NCI-H1436 (cell line): ENCODE measurements at places on chromosomes 7 and 10.

DNA sequence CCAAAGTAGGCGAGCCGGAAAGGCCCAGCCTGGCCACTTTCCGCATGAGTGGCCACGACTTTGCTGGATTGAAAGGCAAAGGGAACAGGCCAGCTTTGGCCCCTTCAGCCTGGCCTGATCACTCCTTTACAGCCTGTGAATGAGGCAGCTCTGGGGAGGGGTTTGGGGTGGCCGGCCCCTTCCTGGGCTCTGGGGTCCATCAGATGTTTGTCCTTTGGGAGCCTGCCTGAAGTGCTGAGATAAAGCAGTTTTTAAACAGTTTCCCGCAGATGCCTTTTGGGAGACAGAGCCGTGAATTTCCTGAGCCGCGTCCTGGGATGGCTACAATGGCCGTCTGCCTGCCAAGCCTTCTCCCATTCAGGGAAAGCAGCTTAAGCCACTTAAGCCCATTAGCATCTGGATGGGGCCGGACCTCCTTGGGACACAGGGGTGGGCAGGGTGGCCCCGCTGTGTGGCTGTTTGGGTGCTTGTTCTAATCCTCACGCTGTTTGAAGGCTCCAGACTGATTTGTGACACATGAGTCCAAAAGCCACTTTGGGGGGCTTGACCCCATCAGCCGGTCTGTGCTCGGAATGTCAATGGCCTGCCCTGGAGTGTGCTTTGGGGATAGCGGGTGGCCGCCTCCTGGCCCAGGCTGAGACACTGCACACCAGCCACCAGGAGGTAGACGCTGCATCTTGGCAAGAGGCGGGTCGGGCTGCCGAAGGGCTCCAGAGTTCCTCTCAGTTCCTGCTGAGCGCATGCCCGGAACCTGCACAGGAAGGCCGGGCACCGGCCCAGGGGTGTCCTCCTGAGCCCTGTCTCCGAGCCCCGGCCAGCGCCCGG is 38.9 kb downstream of the NKX6-2 start:
- no peak for DNase-seq

DNA sequence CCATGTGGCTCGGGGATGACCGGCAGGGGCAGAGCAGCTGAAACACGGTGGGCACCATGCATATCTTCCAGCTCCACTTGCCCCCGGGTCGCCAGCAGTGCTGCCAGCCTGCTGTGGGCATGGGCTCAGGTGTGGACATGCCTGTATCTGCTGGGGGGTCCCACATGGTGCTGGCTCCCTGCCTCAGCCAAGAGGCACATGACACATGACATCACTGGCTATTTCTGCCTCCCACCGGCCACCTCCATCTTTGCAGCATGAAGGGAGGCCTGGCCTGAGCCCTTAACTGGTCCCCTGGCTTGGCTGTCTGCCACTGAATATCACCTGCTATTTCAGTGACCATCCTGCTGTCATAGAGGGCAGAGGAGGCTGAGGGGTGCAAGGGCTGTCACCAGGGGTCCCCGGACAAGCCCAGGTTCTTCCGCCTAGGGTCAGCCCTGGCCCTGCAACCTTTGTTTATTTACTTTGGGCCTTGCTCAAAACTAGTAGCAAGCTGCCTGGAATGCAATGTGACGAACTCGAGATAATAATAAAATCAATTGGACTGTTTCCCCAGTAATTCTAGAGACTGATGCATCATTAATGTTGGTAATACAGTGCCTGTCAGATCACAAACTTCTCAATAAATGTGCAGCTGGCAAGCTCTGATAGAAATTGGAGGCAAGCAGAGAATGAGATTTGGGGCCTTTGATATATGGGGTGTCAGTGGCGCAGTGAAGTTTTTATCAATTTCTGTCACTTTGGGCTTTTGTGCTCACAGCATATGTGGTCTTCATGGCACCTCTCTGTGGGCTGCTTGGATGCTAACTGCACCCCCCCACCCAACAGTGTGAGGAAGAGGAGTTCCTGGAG is 28.5 kb downstream of the ZMIZ1 start:
- no peak for DNase-seq

GRCh38 chr10:96255549-96256333 is 15.6 kb downstream of the BLNK start:
- DNase-seq, result no peak

GRCh38 chr7:134040988-134041387 is 86.2 kb upstream of the LRGUK start:
- DNase-seq, result no peak

DNA sequence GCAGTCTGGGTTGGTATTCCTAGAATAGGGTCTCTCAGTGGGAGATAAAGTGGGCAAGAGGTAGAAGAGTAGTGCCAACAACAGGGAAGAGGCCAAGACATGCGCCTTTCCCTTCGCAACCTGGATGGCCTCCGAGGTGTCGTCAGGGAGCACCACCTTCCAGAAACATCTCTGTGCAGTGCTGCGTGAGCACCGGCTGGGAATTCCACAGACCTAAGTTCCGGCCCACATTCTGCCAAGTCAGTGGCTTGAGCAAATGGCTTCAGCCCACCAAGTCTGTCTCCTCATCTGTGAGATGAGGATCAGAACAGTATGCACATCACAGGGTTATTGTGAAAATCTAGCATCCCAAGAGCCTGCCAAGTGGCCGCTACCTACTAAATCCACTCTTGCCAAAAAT is 40.6 kb downstream of the CCDC3 start:
- no peak for DNase-seq

- DNase-seq, result no peak
Observed at GRCh38 chr10:6036861-6037321, 25.3 kb downstream of the IL2RA start.

DNA sequence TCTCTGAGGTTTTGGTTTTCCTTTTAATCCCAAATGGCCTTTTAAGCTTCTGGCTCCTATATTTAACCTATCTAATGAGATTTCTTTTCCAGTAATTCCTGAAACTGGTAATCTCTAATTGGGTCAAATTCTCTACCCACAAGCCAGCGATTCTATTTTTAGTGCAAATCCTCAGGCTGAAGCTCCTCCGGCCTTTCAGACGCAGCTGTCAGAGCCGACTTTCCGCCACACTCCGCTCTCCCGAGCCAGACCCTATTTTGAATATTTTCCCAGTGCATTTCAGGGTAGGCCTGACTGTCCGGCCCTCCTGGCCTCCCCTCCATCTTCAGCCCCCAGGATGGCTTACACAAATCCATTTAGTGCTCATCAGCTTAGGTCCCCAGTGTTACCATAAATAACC is 9.7 kb upstream of the ADCY1 start:
- DNase-seq, result no peak

GRCh38 chr10:50982989-50983388 is 91.3 kb upstream of the PRKG1 start:
- DNase-seq, result no peak

DNA sequence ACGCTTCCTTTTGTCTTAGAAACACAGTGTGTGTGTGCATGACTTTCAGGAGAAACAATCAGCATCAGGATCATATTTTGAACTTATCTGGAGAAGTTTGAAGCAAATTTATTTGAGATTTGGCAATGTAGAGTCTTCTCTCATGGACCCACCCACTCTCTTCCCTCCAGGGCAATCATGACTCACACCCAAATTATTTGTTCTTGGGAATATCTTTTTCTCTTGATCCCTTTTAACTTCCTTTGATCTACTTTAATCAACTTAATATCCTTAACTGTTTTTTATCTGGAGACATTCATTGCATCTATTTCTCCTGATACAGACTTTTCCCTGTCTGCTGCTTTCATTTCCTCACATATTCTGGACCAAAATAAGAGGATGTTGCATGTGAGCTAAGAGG is 1174.3 kb downstream of the GATA3 start:
- DNase-seq, result no peak

- DNase-seq, result no peak
Observed at GRCh38 chr7:51224811-51225595, 91.6 kb downstream of the COBL start.

- DNase-seq, result no peak
Observed at GRCh38 chr10:17457083-17457482, 2.7 kb upstream of the ST8SIA6 start.

GRCh38 chr7:141102436-141102835 is 28.6 kb downstream of the TMEM178B start:
- DNase-seq, result no peak

DNA sequence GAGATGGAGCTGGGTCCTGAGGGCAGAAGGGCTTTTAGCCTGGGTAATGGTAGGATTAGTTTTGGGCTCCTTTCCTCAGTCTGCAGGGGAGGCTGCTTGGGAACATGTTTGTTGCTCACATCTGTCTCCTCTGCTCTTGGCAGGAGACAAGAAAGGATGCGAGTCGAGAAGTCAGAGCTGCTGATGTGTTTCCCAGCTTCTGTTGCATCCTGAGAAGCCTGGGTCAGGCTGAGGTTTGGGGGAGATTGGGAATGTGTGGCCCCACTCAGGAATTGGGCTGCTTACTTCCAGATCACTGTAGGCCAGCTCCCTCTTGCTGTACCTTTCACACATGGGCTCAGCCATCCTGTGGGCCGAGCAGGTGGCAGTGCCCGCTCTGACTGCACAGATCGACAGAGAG is 79.2 kb downstream of the CCNY start:
- DNase-seq, result no peak

DNA sequence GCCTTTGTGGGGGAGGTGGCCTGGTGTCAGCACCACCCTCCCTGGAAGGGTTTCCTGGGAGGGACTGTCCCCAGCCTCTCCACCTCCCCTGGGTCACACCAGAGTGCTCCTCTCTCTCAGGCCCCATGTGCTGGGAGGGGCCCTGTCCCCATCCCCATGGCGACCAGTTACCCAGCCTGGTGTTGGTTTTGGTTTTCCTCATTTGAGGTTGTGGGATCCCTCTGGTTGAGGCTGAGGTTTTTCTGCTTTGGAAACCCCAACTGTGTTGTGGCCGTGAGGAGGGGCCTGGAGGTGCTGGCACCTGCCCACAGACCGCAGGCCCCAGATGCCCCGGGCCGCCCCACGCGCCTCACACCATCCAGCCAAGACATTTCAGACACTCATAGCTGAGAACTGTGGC is 106.3 kb downstream of the GRK5 start:
- no peak for DNase-seq

- no peak for DNase-seq
Observed at GRCh38 chr7:82616059-82616728, 172.6 kb upstream of the CACNA2D1 start.

GRCh38 chr7:7054252-7054830 is 128.0 kb upstream of the C1GALT1 start:
- DNase-seq, result no peak

DNA sequence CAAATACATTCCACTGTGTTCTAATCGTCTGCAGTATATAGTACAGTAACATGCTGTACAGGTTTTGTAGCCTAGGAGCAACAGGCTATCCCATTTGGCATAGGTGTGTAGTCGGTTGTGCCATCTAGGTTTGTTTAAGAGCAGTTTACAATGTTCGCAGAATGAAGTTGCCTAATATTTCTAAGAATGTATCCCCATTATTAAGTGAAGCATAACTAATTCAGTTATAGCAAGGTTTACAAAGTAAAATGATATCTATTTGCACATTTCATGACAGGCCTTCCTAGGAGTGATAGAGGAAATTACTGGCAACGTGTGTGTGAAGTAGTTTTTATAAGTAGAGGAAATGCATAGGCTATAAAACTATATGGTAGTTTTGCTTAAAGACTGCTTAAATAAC is 4.0 kb downstream of the CREM start:
- DNase-seq, result no peak

GRCh38 chr7:26293569-26294308 is 2.1 kb downstream of the SNX10 start:
- no peak for DNase-seq

- DNase-seq, result no peak
Observed at GRCh38 chr7:8327199-8327598, 65.2 kb upstream of the ICA1 start.

DNA sequence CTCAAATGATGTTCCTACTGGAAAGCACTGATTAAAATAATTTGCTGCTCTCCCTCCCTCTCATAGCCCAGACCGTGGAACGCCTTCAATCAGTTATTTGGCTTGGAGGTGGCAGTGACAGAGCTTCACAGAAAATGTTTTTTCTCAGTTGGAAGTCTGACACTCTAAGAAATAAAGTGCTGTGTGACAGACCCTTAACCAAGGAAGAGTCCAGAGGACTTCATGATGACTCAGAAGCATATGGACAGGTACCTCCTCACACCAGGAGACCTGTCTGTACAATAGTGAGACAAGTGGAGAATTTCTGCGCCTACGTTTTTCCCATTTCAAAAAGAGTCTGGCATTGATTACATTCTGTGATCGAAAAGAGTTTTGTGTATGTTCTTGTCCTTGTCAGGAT is 295.5 kb downstream of the DOCK4 start:
- no peak for DNase-seq

- no peak for DNase-seq
Observed at GRCh38 chr7:106329408-106329807, 44.6 kb upstream of the NAMPT start.

GRCh38 chr7:8922726-8923125 is 489.3 kb downstream of the NXPH1 start:
- no peak for DNase-seq

- DNase-seq, result no peak
Observed at GRCh38 chr7:20650782-20651181, 35.3 kb downstream of the ABCB5 start.

DNA sequence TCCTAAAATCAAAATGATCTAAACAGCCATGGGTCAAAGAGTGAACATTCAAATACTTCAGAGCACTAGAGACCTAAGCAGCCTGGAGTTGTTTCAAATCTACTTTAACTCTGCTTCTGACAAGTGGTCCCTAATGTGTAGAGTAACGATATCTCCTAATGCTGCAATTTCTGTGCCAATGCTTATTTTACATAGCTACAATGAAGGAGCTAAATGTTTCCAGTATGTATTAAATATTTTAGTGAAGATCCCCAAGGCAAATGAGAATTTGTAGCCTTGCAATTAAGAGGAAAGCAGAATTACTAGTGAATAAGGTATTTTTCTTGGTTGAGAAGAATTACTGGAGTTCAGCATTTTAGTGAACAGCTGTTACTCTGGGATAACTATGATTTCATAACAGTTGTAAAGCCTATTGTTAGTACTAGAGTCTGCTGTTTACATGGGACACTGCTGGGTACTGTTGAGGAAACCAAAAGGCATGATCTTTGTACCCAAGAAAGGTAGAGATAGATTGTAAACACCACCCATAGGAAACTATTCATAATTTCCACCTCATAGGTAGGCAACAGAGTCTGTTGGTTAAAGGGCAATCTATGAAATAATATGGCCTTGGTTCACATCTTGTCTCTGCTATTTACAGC is 271.9 kb downstream of the PLXDC2 start:
- no peak for DNase-seq

- no peak for DNase-seq
Observed at GRCh38 chr10:97020452-97021400, 165.0 kb downstream of the SLIT1 start.

GRCh38 chr7:115178835-115179234 is 256.9 kb downstream of the MDFIC start:
- peak; percentile 16 for DNase-seq

- DNase-seq, result no peak
Observed at GRCh38 chr7:111138193-111138569, 47.3 kb downstream of the LRRN3 start.

GRCh38 chr10:72218325-72218724 is 2.2 kb upstream of the ASCC1 start:
- DNase-seq, result no peak

DNA sequence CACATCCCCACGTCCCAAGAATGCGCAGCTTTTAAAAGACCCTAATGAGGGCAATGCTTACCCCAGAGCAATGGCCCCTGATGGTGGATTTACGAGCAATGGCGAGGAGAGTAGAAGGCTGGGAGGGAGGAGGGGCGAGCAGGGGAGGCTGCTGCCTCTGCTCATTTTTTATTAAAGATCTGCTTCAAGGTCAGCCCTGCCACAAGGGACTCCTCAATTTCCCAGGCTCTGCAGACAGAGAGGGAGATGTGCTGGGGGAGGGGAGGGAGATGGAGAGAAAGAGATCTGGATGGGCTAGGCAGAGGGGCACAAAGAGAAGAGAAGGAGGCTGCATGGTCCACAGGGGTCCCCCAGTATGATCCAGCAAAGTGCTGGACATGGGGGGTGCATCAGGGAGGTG is 7.8 kb upstream of the SRRM3 start:
- no peak for DNase-seq
